ENCODE measurements at places on chromosomes 3 and 15. TPM values are rescaled to one million over a fixed set of nuclear protein-coding genes. Genes with fewer than 3 reads are reported as not detected.

- H3K27me3 ChIP-seq = peaks cover 16% of the 10 kb centered on the region
- H3K27ac ChIP-seq = no peak overlapping the region
- no peak overlapping the region for H3K4me3 ChIP-seq
- peaks cover 25% of the 10 kb centered on the region for H3K4me1 ChIP-seq
- H3K36me3 ChIP-seq = no peaks in the 10 kb centered on the region
Observed at GRCh38 chr3:45775571-45776300, 20.6 kb downstream of the SLC6A20 start.

DNA sequence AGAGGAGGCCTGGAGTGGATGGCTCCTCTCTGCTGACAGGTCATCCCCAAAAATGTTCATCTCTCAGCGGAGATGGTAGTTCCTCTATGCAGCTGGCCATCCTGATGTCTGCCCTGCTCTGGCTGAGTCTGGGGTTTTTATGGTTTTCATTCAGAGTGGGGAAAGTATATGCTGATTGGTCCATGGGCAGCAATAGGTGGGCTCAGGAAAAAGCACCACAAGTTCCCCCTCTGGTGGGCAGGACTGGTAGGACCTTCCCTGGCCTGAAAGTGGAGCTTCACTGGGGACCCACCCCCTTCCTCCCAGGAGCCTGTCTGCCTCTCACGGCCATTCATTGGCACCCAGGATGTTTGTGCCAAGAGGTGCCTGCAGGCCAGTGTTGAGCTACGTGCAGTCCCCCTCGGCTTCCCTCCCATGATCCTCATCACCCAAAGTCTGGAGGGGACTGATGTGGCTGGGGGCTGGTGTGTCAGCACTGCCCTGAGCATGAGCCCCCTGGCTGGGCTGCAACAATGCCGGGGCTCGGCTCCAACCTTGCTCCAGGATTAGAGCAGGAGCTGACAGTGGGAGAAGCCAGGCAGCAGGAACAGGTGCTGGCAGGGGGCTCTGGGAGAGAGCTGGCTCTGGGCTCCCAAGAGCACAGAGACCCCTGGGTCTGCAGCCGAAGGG is 13.1 kb upstream of the BLOC1S6 start:
- no peak overlapping the region for H3K4me3 ChIP-seq
- H3K4me1 ChIP-seq = no peaks in the 10 kb centered on the region
- H3K27ac ChIP-seq = no peak overlapping the region
- no peak for DNase-seq

GRCh38 chr3:106275592-106275991 is 406.8 kb upstream of the CBLB start:
- no peaks in the 10 kb centered on the region for H3K27me3 ChIP-seq
- H3K4me1 ChIP-seq = peaks cover 11% of the 10 kb centered on the region
- H3K4me3 ChIP-seq = no peak overlapping the region
- H3K27ac ChIP-seq = no peak overlapping the region
- no peaks in the 10 kb centered on the region for H3K36me3 ChIP-seq
- DNase-seq = no peak

- peaks cover 15% of the 10 kb centered on the region for H3K27me3 ChIP-seq
- no peaks in the 10 kb centered on the region for H3K4me1 ChIP-seq
- H3K27ac ChIP-seq = no peak overlapping the region
- no peaks in the 10 kb centered on the region for H3K36me3 ChIP-seq
- DNase-seq = no peak
- H3K4me3 ChIP-seq = no peak overlapping the region
Observed at GRCh38 chr15:98330258-98330657, 318.1 kb upstream of the IGF1R start.

DNA sequence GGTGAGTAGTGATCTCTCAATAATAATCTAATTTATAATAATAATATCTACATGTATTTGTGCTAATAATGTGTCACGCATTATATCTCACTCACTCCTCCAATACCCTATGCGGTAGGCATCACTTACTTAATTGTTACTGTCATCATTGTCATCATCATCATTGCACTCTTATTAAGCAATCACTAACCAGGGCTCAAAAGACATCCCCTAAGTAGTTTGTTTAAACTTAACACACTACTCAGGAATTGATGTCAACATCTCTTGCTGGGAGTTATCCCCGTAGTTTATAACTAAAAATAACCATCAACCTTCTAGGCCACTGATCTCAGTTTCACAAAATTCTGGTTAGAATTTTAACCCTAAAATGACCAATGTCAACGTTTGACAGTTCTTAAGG is 56.8 kb upstream of the ICE2 start:
- no peak overlapping the region for H3K4me3 ChIP-seq
- H3K27me3 ChIP-seq = no peaks in the 10 kb centered on the region
- H3K27ac ChIP-seq = no peak overlapping the region
- peaks cover 3% of the 10 kb centered on the region for H3K36me3 ChIP-seq
- H3K4me1 ChIP-seq = peaks cover 42% of the 10 kb centered on the region

- no peak overlapping the region for H3K4me3 ChIP-seq
- no peaks in the 10 kb centered on the region for H3K36me3 ChIP-seq
- DNase-seq = no peak
- H3K4me1 ChIP-seq = no peaks in the 10 kb centered on the region
- no peak overlapping the region for H3K27ac ChIP-seq
Observed at GRCh38 chr3:124084022-124084881, 92.3 kb upstream of the ROPN1 start.

DNA sequence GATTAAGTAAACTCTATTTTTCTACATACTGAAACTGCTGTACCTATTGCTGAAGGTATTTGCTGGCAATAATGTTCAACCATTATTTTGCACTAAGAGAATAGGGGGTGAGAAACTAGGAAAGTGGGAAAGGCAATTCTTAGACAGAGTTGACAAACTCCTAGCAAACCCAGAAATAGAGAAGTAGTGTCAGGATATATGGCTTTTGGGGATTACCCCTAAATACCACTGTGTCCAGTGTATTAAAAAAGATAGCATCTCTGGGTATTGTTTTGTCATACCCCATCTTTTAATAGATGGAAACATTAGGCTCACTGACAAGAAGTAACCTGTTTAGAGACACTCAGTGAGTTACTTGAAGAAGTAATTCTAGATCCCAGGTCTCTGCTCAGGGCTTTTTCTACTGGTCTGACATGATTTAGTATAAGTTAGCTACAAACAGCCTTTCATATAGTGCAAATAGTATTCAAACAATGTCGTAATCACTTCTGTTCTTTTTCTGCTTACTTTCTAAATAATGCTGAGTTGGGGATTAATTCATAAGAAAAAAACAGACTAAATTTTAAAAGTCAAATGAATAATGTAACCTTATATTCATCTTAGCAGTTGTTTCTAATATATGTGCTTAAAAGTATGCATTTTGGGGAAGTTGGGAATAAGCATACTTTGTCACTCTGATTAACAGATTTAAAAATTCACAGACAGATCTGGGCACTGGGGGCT is 107.2 kb downstream of the IL1RAP start:
- H3K36me3 ChIP-seq = peaks cover 14% of the 10 kb centered on the region
- no peaks in the 10 kb centered on the region for H3K27me3 ChIP-seq
- peaks cover 29% of the 10 kb centered on the region for H3K4me1 ChIP-seq

- no peaks in the 10 kb centered on the region for H3K36me3 ChIP-seq
- no peak overlapping the region for H3K4me3 ChIP-seq
- DNase-seq = no peak
- H3K27ac ChIP-seq = no peak overlapping the region
- H3K27me3 ChIP-seq = no peaks in the 10 kb centered on the region
Observed at GRCh38 chr3:74347563-74348268, 266.7 kb downstream of the CNTN3 start.

- no peaks in the 10 kb centered on the region for H3K27me3 ChIP-seq
- no peaks in the 10 kb centered on the region for H3K4me1 ChIP-seq
- no peak overlapping the region for H3K27ac ChIP-seq
- no peaks in the 10 kb centered on the region for H3K36me3 ChIP-seq
Observed at GRCh38 chr3:55066551-55067047, 138.7 kb upstream of the LRTM1 start.

Gene SUSD5
- total RNA-seq = not detected

Gene CPN2
- total RNA-seq = not detected

Gene CCNB2
- 0.80 TPM for total RNA-seq

Gene TMEM45A
- total RNA-seq = 0.08 TPM

Gene FAM131A
- total RNA-seq = 9.0 TPM

Gene CHRNA3
- not detected for total RNA-seq

All from naive thymus-derived CD8-positive, alpha-beta T cell (primary cell).